Peyer's patch (tissue), 4 donors: ENCODE measurements at places on chromosomes 1 and 21.
A peak's percentile ranks its signal among the peaks of the same experiment; 100 is the strongest.

DNA sequence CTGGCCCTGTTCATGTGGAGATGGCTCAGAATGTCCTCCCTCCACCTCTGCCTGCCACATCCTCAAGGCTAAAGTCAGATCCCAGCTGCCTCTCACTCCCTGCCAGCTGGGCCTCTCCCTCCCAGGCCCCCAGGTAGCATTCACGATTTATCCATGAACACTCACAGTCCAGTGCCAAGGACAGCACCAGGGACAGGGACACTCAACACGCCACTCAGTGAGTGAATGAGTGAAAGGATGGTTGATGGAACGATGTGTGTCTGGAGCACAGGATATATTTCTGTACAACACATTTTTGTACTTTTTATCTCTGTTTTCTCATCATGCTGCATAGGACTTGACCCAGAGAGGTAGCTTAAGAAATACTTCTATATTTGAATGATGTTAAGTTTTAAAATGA lies 10.1 kb downstream of the CYP4A11 start:
- DNase-seq = no peak

GRCh38 chr21:44049182-44049581 lies 37.1 kb downstream of the TRAPPC10 start:
- no peak for DNase-seq

- no peak for DNase-seq
These were observed 211.6 kb downstream of the HHAT start for GRCh38 chr1:210540288-210540687.

DNA sequence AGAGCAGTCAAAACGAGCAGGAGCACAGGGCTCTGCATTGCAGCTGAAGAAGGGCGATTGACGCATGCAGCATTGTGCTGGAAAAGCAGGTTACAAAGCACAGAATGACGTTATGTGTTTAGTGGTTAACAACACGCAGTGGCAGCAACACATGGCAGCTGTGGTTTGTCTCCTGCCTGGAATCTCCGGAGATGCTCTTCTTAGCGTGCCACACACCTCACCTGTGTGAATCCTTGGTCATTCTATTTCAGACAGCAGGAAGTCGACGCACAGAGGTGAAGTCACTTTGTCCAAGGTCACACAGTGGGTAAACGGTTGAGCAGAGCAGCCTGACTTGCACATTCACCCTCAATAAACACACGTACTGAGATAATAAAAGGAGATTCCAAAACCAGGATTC lies 14.7 kb downstream of the OBSCN start:
- DNase-seq = no peak

GRCh38 chr1:237270353-237270752 lies 228.4 kb downstream of the RYR2 start:
- no peak for DNase-seq

- no peak for DNase-seq
These were observed 60.9 kb downstream of the AK5 start for GRCh38 chr1:77342745-77343144.

GRCh38 chr21:45413922-45414321 lies 9.0 kb downstream of the COL18A1 start:
- no peak for DNase-seq

DNA sequence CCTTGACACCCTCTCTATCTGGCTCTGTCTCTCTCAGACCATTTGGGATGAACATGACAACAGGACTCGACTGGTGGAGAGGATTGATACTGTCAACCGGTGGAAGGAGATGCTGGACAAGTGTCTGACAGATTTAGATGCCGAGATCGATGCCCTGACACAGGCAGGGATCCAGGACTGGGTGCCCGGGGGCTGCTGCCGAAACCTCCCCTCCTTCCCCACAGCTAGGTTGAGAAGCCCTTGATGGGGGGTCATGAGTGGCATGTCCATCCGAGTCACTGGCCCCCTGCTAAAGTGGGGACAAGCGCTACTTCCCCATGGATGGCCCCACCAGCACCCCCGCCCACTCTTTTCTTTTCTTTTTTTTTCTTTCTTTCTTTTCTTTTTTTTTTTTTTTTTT lies 1.2 kb downstream of the TEKT2 start:
- no peak for DNase-seq

- DNase-seq = peak; percentile 48
These were observed 22.5 kb downstream of the MMEL1 start for GRCh38 chr1:2610036-2610959.

DNA sequence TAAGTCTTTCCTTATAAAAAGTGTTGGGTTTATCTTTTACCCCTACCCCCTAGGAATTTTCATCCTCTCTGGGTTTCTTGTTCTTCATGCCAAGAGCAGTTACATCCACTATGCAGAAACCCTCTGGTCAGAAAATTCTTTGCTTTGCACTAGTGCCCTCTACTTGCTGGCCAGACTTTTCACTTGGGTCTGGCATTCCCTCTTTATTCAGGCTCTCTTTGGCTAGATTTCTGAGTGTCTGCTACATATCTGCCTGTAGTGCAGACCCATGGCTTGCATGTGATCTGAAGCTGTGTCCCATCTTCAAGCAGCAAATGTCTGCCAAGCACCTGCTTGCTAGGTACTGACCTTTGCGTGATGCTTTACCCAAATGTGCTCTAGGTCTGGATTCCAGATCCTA lies 237.0 kb downstream of the GPATCH2 start:
- no peak for DNase-seq

DNA sequence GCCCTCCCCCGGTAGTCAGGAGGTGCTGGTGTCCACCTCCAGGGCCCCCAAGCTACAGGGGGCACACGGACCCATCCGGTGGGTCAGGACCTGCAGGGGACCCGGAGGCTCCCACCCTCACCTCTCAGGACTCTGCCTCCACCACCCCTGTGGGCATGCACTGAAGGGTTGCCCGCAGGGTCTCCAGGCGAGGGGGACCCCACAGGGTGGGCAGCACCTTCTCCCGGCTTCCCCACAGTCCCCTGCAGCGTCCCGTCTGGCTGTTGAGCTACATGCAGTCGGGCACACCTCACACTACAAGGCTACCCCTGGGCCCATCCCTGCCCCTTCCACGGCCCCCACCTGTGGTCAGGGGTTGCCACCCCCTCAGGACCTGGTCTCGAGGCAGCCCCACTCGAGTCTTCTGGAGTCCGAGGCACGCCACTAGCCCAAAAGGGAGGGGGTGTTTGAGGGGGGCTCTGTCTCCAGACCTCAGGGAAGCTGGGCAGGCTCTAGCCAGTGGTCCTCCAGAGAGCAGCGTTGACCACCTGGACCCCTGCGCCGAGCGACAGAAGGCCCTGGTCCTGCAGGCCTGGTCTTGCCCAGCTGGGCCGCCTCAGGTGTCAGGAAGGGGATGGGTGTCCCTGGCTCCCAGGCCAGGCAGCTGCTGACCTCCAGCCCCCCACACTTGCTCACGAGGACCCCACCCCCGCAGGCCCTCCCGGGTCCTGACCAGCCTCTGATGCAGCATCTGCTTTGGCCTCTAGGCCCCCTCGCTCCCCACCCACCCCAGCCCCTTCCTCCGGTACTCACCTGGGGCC lies 9.6 kb downstream of the PARS2 start:
- DNase-seq = no peak

DNA sequence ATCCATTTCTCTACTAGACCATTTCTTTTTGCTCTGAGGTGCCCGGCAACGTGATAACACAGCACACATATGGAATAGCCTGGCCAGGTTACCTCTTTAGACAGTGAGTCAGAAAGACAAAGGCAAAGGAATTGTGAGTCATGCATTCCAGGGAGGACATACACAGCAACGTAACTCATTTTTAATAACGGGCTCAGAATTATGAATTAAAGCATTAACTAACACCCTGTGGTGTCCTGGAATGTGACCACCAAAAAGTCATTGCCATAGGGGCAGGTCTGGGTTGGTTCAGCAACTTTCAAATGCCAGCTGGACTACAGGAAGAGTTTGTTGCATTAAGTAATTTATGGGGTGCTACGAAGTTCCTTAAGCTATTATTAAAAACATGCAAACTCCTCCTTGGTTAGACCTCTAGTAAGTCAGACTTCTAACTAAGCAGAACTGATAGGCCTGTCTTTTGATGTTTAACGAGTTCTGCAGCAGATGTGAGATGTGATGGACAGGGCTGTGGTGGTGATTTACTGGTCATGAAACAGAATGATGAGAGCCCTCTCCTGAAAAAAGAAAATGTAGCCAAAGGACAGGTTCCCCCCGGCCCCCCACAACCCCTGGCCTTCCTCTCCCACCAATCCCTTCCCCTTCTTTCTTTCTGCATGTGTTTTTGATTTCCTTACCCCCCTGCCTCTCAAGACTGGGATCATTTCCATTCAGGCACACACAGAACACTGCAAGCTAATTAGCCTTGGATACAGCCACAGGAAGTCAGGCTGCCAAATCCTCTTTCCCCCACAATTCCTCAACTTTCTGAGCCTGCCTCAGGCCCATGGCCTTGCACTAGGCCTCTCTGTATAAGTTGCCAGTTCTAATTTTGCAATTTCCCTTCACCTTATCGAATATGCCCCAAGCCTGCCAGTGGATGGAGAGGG lies 88.9 kb upstream of the HAO2 start:
- no peak for DNase-seq

- no peak for DNase-seq
These were observed 120.3 kb downstream of the TM2D1 start for GRCh38 chr1:61604684-61605083.
